ENCODE measurements at places on chromosomes 13 and 19.

GRCh38 chr19:33771384-33772101 lies 25.1 kb upstream of the KCTD15 start:
- DNase-seq, result peak; percentile 23

GRCh38 chr13:46996316-46997030 lies 99.6 kb upstream of the HTR2A start:
- DNase-seq, result no peak

DNA sequence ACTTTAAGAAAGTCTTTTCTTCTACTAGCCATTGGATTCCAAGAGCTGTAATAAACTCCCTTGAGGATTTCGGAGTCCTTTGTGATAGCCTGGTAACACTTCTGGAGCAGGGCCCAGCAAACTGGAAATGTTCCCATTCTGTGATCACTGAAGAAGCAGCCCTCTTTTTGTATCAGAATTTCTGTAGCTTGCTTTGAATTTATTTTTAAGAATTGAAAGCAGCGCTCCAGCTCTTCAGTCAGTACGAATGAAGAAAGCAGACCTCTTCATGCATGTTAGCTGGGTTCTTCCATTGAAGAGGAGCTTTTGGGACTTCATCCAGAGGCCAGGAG lies 141.5 kb downstream of the AKAP11 start:
- no peak for DNase-seq

DNA sequence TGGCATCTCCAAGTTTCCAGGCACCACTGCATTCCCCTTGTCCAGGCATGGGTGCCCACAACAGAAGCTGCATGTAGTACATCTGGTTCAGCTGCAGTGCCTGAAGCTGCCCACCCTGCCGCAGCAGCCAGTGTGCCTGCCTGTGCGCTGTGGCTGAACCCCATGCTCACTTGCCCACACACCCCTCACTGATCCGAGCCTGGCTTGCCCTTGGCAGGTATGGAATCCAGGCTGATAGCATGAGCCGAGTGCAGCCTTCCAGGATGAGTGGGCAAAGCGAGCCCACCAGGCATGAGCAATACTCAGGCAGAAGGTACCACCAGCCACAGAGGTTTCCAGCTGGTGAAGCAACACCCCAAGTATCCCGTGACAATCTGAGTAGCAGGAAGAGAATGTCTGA lies 280.3 kb upstream of the KLF12 start:
- no peak for DNase-seq

- DNase-seq, result peak; percentile 34
Observed at GRCh38 chr19:34145741-34146202, 26.5 kb upstream of the LSM14A start.

GRCh38 chr13:28161370-28161769 lies 23.0 kb downstream of the PAN3 start:
- no peak for DNase-seq

DNA sequence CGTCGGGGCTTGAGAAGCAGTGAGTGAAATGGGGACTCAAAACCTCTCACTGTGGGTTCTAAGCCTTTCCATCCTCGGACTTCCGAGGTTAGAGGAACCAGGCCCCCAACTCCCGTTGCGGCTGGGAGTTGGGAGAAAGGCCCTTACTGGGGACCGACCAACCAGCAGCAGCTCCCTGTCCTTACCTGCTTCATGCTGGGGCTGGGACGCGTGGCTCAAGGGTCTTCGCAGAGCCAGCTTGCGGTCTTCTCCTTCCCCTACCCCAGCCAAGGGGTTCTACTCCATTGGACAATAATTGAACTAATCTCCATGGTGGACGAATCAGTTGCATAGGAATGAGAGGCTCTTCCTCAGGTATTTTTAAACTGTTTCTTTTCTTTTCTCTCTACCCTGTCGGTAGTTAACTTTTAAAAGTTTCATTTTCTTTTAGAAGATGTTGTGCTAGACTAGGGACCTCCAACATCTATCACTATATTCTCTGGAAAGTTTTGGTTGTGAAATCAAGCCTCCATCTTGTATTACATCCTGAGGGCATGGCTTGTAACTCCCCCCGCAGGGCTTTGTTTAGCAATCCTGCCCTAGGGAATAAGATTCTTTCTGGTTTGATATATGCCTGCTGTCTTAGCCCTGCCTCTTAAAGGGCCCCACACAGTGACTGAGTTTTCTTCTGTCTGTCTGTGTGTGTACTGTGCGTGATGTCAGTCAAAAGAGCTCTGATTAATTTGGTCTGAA lies 1027.1 kb upstream of the PCDH9 start:
- no peak for DNase-seq

- DNase-seq, result no peak
Observed at GRCh38 chr19:10219678-10220077, 11.5 kb downstream of the S1PR2 start.

- peak; percentile 67 for DNase-seq
Observed at GRCh38 chr19:18007044-18007916, 690 bp upstream of the ARRDC2 start.

- DNase-seq, result no peak
Observed at GRCh38 chr13:30140973-30141372, 166.4 kb downstream of the KATNAL1 start.

DNA sequence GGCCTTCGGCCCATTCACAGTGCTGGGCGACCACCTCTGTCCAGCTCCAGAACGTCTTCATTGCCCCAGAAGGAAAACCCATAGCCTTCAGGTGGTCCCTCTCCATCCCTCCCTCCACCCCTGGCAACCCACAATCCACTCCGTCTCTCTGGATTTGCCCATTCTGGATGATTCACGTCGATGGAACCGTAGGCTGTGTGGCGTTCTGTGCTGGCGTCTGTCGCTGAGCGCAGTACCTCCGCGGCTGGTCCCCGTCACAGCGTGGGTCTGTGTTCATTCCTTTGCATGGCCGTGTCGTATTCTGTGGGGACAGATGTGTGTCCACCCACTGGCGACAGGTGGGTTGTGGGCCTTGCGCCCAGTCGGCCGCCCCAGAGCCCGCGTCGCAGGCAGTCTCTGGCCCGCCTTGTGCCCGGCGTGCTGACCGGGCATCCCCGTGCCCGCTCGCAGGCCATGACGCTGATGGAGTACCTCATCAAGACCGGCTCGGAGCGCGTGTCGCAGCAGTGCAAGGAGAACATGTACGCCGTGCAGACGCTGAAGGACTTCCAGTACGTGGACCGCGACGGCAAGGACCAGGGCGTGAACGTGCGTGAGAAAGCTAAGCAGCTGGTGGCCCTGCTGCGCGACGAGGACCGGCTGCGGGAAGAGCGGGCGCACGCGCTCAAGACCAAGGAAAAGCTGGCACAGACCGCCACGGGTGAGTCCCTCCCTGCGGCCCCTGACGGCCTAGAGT lies 10.1 kb downstream of the EPN1 start:
- no peak for DNase-seq

DNA sequence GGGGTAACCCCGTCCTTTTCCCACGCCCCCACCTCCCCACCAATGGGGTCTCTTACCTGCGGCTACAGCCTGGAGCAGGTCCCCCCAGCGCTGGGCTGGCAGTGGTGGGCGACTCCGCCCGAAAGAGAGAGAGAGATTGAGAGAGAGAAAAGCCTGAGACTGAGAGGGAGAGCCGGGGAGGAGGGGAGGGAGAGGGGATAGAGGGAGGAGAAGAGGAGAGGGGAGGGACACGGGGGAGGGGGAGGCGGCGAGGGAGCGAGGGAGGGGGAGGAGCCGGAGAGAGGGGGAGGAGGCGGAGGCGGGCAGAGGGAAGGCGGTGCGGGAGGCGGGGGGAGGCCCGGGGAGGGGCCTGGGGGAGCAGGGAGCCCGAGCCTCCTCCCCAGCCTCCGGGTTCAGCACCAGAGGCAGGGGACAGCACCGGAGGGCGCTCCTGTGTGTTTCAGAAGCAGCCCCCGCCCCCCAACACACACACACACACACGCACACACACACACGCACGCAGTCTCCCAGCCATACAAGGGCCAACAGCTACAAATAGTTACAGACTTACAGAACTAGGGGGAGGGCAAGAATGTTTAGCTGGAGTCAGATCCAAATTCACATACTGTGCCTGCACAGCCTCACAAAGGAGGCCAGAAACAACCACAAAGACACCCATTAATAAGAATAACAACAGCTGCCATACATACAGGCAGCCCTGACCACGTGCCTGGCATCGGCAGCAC lies at the start of gene SLC8A2:
TSS of gene SLC8A2 (minus strand) at position 161 of the 725 bp plus-strand sequence. CDS start 5,490 bp downstream, outside the sequence.
- DNase-seq, result peak; percentile 6

- no peak for DNase-seq
Observed at GRCh38 chr13:97226013-97226412, 3.9 kb downstream of the MBNL2 start.

DNA sequence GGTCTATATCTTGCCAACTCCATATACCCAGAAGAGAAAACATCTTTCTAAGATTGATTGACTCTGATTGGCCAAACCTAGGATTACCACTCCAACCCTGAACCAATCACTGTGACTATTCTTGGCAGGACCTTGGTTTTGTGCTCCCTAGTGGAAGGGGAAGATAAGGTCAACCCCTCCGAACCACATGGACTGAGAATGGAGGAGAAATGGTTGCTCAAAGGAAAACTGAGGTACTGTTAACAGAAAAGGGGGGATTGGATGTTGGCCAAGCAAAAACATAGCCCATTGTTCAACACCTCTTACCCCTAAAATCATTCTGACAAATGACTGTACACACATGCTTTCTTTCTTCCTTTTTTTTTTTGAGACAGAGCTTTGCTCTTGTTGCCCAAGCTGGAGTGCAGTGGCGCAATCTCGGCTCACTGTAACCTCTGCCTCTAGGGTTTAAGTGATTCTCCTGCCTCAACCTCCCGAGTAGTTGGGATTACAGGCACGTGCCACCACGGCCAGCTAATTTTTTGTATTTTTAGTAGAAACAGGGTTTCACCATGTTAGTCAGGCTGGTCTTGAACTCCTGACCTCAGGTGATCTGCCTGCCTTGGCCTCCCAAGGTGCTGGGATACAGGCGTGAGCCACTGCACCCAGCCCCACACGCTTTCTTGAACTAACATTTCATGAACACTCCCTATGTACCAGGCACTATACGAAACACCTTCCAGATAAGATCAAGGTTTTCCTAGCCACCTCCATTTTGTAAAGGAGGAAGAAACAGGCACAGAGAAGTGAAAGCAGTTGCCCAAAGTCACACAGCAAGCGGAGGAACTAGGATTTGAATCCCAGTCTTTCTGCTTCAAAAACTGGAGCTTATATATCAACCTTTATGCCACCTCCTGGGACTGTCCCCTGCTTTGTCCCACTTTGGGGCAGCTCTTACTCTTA lies 6.5 kb downstream of the MEIOSIN start:
- no peak for DNase-seq

- peak; percentile 47 for DNase-seq
Observed at GRCh38 chr19:7926021-7926726, at the start of gene CTXN1. Gene CTXN1, minus strand, starts transcription at chr19:7926135. Its CDS starts 597 bp downstream, at chr19:7925538.

GRCh38 chr13:99257291-99257690 lies 888 bp downstream of the GPR18 start:
- DNase-seq, result no peak

- no peak for DNase-seq
Observed at GRCh38 chr19:19672816-19673215, 4.2 kb downstream of the ZNF101 start.

DNA sequence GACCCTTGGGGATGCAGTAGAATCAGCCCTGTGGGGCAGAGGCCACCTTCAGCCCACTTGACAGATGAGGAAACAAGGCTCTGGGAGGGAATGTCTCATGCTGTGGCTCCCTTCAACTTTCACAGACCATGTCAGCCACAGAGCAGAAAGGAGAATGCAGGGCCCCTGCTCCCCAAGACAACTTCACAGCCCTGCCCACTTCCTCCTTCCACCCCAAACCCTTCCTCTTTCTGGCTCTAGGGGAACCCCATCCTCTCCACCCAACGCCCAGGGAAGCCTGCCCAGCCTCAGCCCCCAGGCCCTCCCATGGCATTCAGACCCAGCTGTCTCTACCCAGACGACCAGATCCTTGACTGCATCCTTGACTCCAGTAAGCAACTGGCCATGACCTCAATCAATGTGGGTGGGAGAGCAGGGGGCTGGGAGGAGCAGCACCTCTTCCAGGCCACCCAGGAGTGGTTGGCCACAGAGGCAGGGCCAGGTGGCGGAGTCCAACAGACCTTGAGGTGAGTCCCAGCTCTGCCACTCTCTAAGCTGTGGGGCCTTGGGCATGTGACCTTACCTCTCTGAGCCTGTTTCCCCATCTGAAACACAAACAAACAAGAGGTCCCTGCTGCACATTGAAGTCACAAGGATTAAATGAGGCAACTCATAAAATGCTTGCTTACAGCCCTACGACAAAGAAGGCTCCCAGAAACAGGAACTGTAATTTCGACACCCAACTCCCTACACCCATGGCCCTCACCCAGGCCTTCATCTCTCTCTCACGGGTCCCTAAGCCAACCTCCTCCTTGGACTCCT lies 15.8 kb downstream of the DEDD2 start:
- DNase-seq, result no peak

GRCh38 chr13:41673640-41674039 lies 216.3 kb downstream of the RGCC start:
- DNase-seq, result no peak

DNA sequence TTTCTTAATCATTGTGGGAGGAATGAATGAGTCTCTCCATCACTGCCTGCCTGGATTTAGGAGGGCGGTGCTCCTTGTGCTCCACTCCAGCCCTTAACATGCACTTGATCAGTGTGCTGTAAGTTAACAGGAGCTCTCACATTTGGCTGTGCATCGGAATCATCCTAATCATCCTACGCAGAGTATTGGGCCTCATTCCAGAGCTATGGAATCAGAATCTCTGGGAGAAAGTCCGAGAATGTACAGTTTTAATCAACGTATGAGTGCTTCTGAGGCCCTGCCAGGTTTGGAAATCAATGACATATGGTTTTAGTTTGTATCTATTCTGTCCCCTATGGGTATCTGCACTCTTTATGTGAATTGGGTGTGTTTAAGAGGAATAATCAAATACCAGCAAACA lies 34.9 kb upstream of the DCLK1 start:
- DNase-seq, result no peak

- no peak for DNase-seq
Observed at GRCh38 chr13:43434191-43434590, 352.6 kb downstream of the ENOX1 start.

DNA sequence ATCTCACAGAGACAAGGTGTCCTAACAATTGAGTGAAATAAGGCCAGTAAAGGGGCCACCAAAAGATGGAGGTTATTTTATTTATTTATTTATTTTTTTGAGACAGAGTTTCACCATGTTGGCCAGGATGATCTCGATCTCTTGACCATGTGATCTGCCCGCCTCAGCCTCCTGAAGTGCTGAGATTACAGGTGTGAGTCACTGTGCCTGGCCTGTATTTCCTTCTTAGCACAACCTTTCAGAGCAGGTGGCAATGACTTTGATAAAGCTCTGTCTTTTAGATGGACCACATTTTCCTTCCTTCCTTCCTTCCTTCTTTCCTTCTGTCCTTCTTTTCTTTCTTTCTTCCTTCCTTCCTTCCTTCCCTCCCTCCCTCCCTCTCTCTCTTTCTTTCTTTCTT lies 11.0 kb upstream of the DOCK6 start:
- DNase-seq, result no peak

DNA sequence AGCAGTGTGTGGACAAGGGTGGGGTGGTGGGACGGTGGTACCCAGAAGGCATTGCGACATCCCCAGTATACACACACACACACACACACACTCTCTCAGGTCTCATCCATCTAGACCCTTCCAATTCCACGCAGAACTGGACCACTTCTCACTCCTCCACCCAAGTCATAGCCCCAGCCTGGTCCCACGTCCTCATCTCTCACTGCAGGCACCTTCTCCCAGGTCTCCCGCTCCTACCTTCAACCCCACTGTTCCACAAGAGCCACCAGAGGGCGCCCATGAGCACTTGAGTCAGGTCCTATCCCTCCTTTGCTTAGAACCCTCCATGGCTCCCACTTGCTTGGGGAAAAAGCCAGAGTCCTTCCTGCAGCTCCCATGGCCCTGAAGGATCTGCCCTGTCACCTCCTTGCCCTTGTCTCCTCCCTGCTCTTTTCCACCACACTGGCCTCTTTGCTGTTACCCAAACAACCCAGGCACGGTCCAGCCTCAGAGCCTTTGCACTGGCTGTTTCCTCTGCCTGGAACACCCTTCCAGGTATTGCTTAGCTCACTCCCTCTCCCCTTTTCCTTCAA lies 62.6 kb downstream of the IER2 start:
- DNase-seq, result peak; percentile 51

All from activated CD8-positive, alpha-beta memory T cell treated with anti-CD3 and anti-CD28 coated beads for 4 hours (primary cell).